ENCODE measurements at places on chromosomes 12 and 14. TPM values are rescaled to one million over a fixed set of nuclear protein-coding genes. Genes with fewer than 3 reads are reported as not detected.

GRCh38 chr12:21252070-21252469 lies 82.6 kb downstream of the SLCO1A2 start:
- DNase-seq = no peak

DNA sequence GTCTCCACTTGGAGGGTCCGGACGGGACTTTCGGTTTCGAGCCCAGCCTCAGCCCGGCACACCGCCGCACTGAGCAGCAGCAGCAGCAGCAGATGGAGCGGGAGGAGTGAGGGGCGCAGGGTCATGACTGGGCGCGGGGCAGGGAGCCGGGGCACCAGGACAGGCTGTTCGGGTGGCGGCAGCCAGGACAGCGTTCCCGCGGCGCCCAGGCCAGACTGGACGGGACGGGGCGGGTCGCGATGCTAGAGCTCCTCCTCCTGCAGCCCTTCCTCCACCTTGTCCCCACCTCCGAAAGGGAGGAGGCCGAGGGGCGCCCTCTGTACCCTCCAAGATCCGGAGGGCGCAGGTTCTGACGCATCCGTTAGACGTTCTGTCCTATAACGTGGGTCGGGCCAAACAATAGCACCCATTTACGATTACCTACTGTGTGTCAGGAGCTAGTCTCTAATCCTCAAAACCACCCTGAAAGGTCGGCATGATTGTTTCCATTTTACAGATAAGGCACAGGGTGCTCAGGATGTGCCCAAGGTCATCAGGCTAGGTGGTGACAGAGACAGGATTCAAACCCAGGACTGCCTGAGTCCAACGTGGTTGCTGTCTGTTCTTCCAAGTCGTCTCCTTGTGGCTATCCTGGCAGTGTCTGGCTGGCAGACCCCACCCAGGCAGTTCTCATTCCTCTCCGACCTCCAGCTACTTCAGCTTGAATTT lies at the start of gene FKBP11:
Gene FKBP11 (minus strand): TSS at position 189 of the 708 bp plus-strand sequence. CDS start 64 bp downstream, at position 125.
- peak; percentile 63 for DNase-seq

DNA sequence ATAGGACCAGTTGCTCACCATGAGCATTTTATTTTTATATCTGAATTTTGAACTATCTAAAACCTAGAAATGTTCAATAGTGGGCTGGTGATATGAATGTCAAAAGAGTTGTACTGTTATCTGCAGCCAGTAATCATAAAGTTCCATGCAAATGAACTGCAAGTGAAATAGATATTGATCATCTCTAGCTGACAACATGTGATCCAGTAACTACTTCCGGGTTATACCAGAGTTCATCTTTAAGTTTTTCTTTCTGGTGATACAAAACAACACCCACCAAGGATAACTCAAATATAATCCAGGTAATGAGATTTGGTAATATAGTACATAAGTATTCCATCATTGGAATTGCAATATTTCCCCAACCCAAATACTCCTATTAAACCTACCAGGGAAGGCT lies 4.1 kb downstream of the IL26 start:
- DNase-seq = no peak

DNA sequence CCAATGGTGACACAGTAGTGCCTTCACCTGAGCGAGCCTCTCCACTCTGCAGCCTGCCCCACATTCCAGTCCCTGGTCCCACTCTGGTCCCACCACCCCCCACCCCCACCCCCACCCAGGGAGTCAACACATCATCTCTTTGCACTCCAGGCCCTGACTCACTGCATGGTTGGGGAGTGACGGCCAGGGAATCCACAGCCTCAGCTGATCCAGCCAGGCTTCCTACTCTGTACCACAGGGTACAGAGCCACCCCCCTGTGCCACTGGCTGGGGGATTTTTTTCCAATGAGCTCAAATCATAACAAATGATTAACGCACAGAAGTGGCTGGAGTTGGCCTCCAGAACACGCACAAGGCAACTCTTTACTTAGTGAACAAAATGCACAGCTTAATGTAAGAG lies 233.7 kb downstream of the NTF3 start:
- DNase-seq = no peak

- DNase-seq = no peak
Observed at GRCh38 chr14:92927349-92928257, 4.7 kb downstream of the CHGA start.

- DNase-seq = peak; percentile 73
Observed at GRCh38 chr14:99879401-99880295, 86.4 kb downstream of the EML1 start.

Gene NGB
- not detected for polyA plus RNA-seq

Gene FOXM1
- 21.7 TPM for polyA plus RNA-seq

Gene PPP1R1A
- polyA plus RNA-seq = 43.1 TPM

Gene ACOT6
- polyA plus RNA-seq = not detected

Gene TC2N
- not detected for polyA plus RNA-seq

Gene MMAB
- 28.2 TPM for polyA plus RNA-seq

Gene SELPLG
- 3.3 TPM for polyA plus RNA-seq

Gene GSG1
- 8.4 TPM for polyA plus RNA-seq

Gene ENDOU
- polyA plus RNA-seq = 0.20 TPM

All from muscle of arm (tissue), 14 donors.